CD8-positive, alpha-beta memory T cell (primary cell): ENCODE measurements at places on chromosomes 7 and 10.

DNA sequence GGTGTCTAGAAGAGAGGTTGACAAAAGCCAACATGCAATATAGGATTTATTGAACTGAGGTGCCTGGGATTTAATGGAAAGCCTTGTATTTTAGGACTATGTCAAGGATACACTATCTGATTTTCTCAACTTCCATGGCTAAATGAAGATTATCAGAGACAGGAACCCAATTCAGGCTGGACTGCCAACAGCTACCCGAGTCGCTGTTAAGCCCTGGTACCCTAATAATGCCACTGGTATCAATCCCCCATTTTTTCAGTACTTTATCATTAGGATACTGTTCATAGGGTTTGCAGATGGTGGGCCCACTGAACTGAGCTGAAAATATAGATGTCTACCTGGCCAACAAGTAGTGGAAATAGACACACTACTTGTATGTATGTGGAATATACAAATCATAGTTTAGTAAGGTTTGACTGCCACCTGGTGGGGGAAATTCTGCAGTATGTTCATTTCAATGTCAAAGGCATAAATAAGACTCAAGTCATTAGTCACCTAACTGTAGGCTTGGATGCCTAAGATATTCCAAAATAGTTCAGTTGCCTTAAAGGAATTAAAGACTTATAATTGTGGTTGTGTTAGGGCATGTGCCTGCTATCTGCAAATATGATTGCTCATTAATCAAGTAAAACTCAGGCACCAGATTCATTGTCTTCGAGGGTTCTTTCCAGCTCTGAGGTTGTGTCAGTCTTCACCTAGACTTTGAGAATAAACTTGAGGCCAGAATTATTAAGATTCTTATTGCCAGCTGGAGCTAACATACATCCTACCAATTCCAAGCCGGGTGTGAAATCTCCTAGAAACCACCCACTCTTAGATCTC, 34.1 kb upstream of the NOBOX start:
- no peak for DNase-seq

GRCh38 chr7:139574618-139575337, 51.3 kb downstream of the CLEC2L start:
- no peak for DNase-seq

DNA sequence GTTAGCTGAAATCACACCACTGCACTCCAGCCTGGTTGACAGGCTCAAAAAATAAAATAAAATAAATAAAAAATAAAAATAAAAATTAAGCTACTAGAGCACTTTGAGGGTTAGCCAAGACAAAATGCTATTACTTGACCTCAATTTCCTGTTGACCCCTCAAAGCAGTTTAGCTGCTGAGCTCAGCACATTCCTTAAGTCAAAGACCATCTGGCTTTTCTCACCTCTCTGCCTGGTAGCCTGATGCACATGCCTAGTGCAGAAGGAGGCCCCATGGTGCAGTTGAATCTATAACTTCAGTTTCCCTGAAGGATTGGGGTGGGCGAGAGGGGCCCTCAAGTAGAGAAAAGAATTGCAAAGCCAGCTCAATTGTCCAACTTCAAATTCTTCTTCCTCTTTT, 211.1 kb upstream of the GALNT17 start:
- no peak for DNase-seq

GRCh38 chr10:43448742-43449141, 11.8 kb downstream of the ZNF487 start:
- no peak for DNase-seq

DNA sequence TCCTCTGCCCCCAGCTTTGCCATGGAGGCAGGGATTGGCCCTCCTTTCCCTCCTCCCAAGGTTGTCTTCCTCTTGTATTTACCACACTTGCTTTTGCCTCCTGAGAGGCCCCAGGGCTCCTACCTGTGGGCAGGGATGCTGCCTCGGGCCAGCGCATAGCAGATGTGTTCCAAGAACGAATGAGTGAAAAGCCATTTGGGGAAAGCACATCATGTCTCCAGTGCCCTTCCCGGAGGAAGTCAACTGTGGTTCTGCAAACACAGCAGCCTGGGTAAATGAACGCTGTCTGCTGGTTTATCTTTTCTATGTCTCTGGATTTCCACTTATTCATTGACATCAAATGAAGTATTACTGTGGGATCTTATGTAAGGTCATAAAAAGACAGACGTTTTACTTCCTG, 161.7 kb downstream of the FANK1 start:
- DNase-seq: no peak

- no peak for DNase-seq
Measured at GRCh38 chr10:51377932-51378599, 303.8 kb downstream of the PRKG1 start.

GRCh38 chr7:31850066-31850465, 163.1 kb downstream of the PPP1R17 start:
- DNase-seq: no peak

GRCh38 chr10:74821501-74821900, 4.9 kb upstream of the KAT6B start:
- no peak for DNase-seq

DNA sequence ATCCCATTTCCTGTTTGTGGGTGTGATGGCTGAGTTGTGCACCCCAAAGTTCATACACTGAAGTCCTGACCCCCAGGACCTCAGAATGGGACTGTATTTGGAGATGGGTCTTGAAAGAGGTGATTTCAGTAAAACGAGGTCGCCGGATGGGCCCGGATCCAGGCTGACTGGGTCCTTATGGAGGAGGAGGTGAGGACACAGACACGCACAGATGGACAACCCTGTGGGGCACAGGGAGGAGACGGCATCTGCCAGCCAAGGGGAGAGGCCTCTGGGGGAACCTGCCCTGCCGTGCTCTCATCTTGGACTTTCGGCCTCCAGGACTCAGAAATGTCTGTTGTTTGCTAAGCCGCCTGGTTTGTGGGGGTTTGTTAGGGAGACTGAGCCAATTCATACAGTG, 61.1 kb downstream of the PTPRN2 start:
- no peak for DNase-seq

GRCh38 chr7:142914121-142914520, 19.4 kb downstream of the TRPV5 start:
- no peak for DNase-seq

- no peak for DNase-seq
Measured at GRCh38 chr7:24871770-24872169, 108.2 kb downstream of the OSBPL3 start.

GRCh38 chr10:29702273-29703164, 67.7 kb upstream of the SVIL start:
- no peak for DNase-seq

- DNase-seq: no peak
Measured at GRCh38 chr10:123906884-123907652, 15.5 kb upstream of the CPXM2 start.

DNA sequence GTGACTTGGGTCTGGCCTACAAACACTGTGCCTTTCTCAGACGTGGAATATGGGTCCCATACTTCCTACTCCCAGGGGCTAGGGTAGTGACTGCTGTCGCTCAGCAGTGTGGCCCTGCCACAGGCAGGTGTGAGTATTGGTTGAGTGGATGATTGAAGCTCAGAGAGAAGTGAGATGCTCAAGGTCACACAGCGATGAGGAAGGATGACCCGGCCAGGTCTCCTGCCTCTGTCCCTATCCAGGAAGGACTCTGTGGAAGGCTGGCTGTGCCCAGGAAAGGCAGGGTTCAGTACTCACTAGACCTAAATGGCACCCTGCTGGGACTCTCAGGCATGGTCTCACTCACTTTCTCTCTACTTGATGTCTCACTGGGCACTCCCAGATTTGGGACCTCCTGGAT, 2.8 kb downstream of the PRF1 start:
- DNase-seq: no peak

DNA sequence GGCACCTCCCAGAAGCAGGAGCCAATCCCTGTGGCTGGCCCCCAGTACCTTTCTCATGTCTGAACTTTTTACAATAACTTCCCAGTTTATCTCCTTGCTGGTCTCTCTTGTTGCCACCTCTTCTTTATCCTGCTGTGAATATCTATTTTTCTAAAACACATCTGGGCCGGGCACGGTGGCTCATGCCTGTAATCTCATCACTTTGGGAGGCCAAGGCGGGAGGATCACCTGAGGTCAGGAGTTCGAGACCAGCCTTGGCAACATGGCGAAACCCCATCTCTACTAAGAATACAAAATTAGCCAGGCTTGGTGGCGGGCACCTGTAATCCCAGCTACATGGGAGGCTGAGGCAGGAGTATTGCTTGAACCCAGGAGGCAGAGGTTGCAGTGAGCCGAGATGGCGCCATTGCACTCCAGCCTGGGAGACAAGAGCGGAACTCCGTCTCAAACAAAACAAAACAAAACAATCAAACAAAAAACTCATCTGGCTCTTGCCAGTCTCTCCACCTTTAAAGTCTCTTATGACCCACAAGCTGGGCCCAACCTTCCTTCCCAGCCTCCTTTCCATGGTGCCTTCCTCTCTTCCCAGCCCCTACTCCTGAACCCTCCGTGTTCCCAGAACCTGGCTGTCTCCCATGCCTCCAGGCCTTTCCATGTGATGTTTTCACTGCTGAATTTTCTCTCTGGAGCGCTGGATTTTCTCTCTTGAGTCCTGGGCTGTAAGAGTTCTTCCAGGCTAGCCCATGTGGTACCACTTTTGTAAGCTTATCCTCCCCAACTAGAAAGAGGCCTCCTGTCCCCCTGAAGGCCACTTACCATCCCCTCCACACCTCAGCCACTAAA, 51.3 kb downstream of the HIP1 start:
- DNase-seq: no peak

- no peak for DNase-seq
Measured at GRCh38 chr10:75417522-75417927, 13.9 kb upstream of the LRMDA start.

GRCh38 chr7:135802697-135803096, 54.1 kb upstream of the FAM180A start:
- DNase-seq: no peak

DNA sequence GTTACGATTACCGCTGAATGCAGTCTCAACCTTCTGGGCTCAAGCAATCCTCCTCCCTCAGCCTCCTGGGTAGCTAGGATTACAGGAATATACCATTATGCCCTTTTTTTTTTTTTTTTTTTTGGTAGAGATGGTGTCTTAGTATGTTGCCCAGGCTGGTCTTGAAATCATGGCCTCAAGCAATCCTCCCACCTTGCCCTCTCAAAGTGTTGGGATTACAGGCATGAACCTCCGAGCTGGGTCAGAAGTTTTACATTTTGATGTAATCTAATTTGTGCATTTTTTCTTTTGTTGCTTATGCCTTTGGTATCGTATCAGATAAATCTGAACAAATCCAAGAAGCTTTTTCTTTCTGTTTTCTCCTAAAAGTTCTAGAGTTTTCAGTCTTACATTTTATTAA, 87.4 kb downstream of the EPC1 start:
- no peak for DNase-seq

GRCh38 chr7:22939842-22940241, 74.1 kb downstream of the HYCC1 start:
- DNase-seq: no peak

- DNase-seq: no peak
Measured at GRCh38 chr10:91035650-91036292, 114.9 kb upstream of the ANKRD1 start.

DNA sequence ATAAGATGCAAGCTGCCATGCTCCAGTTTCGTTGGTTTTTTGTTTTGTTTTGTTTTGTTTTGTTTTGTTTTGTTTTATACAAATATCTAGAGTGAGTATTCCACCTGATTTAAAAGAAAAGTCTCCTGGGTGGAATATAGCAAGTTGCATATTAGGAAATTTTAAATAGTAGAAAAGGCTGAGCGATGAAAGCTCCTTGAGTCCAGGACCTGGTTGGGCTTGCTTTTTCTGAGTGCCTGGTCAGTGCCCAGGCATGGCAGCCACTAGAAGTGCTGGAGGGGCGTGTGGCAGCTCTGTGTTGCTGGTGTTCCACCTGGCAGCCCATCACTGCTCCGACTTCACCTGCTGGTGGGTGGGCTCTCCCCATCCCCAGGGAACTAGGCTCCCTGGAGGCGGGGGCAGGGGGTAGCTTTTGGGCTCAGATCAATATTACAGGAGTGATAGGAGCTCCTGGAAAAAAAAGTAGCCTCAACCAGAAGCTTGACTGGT, 8.0 kb downstream of the COL17A1 start:
- DNase-seq: no peak

DNA sequence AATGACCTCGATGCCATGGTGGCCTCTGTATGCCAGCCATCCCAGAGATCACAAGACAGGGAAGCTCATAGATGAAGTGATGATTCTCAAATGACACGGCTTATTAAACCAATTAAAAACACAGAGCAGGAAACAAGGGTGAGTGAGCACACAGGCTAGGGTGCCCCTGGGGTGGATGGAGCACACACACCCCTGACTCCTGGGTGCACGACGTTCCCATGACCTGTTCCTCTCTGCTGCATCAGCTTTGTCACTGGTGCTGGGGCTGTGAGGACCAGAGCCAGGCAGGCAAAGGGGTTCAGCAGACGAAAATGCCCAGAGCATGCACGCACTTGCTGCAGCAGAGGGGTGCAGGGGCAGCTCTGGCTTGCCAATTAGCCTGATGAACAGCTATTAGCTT, 86.5 kb upstream of the LRRC4 start:
- no peak for DNase-seq

- no peak for DNase-seq
Measured at GRCh38 chr10:88920986-88921593, 31.5 kb downstream of the ACTA2 start.

DNA sequence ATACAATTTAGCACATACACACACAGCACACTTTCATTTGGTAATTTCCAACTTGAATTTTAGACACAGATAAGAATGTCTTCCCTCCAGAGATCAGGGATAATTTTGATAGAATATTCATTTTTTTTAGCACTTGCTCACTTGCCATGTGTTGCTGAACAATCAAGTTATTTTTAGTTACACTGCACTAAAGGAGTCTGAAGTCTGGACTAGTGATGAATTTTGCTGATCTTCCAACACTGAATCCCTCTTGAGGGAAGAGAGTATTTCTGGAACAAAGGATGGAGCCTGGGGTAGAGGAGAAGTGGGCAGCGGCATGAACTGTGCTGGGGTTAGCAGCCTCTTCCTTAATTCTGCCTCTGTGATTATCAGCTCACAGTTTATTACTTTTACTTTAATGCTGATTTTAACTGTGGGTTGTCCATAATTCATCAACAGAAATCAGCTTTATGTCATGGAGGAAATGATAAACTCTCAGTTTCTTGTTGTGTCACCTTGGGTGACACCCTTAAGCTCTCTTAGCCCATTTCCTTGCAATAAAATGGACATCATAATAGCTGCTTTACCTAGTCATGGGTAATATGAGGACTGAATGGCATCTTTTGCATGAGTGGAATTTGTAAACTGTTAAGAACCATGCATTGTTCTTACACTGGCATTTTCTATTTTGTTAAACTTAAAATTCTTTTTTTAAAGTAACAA, 32.1 kb downstream of the SGPL1 start:
- no peak for DNase-seq
